NCI-H1694 treated with DMSO at 0.1 percent for 48 hours (cell line): ENCODE measurements at places on chromosomes 6 and 20.
A peak's percentile ranks its signal among the peaks of the same experiment; 100 is the strongest.

GRCh38 chr6:38239719-38240451 lies 399.8 kb downstream of the BTBD9 start:
- DNase-seq = no peak

DNA sequence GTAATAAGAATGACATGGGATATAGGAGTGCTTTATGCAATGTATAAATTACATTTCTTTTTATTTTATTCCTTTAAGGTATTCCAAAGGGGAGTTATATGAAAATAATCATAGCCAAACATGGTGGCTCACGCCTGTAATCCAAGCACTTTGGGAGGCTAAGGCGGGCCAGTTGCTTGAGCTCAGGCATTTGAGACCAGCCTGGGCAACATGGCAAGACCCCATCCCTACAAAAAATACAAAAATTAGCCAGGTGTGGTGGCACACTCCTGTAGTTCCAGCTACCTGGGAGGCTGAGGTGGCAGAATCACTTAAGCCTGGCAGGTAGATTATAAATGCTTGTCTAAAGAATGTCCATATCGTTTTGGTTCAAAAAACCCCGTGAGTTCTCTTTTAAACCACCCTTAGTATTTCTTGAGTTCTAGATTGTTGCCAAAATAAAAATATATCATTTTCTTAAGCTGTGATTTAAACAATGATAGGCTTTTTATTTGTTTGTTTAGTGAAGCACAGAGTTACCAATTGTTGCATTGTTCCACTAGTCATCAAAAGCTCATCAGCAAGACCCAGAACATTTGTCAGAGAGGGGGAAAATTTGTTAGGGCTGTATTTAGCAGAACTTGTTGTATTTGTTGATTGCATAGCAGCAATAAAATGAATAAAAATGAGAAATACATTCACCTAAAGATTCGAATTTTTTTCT lies 146.2 kb downstream of the KHDC1L start:
- no peak for DNase-seq

GRCh38 chr6:117498159-117498558 lies 15.7 kb downstream of the DCBLD1 start:
- no peak for DNase-seq

- DNase-seq = no peak
These were observed 146.9 kb downstream of the KHDC1L start for GRCh38 chr6:73078333-73078862.

GRCh38 chr6:28474441-28475219 lies 31.3 kb upstream of the ZSCAN23 start:
- DNase-seq = peak; percentile 78

GRCh38 chr20:54070187-54070987 lies at the start of gene BCAS1:
Gene BCAS1, minus strand, starts transcription at chr20:54070594. Its CDS starts 11,876 bp downstream, at chr20:54058718.
- no peak for DNase-seq

DNA sequence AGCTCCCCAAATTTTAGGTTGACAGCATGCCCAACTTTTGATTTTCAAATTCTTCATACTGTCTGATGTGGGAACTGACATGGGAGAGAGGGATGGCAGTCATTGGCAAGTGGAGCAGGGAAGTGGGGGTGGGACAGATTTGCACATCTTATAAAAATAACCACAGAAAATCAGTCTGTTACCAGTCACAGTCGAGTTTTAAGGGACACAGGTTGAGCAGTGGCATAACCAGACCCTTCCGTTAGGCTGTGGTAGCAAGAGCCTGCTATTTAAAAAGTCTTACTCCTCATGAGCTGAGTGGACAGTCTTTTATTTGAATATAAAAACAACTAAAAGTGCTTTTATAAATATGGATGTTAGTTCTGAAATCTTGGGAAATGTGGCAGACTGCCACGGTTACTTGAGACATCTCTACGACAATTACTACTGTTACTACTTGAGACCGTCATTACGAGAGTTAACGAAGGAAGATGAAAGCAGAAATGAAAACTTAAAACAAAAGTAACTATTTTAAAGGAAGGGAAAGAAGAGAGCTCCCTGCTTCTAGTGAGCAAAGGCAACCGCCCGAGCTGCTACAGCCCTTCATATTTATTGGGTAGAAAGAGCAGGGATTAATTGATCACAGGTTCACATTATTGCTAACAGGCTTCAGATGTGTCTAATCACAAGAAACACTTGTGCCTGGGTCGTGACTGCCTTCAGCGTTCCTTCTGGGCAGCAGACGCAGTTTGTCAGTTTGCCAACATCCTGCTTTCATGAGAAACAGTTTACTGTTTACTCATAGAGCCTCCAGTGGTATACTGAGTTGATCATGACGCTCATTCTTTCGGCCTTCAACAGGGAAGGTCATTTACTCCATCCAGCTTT lies 71.3 kb downstream of the EFHC1 start:
- DNase-seq = no peak

- DNase-seq = peak; percentile 44
These were observed 16.7 kb upstream of the ENTPD6 start for GRCh38 chr20:25178563-25179438.

DNA sequence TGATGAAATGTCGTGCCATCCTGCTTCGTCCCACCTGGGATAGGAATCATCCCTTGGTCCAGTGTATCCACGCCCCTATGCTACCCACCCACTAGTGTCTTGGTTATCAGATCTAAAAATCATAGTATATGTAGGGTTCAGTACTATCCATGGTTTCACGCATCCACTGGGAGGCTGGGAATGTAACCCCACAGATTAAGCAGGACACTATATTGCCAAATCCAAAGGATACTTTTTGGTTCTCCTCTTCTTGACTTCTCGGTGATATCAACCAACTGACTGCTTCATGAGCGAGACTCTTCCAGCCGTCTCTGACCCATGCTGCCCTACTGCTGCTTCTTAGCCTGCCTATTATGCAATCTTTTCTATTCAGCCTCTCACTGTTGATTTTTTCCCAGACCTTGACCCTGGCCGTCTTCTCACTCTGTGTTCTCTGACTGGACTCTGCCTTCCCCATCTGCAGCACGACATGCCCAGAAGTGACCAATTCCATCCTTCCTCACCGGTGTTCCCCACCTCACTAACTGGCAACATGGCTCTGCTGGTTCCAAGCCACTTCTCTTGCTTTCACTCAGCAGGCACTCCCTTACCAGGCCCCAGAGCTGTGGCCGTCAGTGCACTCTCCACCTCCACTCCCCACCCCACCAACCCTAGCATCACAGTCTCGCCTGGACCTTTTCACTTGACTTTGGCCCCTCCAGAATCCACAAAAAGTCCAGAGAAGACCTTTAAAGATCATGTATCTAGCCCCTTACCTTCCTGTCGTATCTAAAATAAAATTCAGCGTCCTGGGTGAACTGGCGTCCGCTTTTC lies 34.5 kb downstream of the GFRA4 start:
- DNase-seq = no peak
